ENCODE measurements at places on chromosomes 6 and 20. TPM values are rescaled to one million over a fixed set of nuclear protein-coding genes. Genes with fewer than 3 reads are reported as not detected.

Gene WDR27
- total RNA-seq = 9.0 TPM

Gene PTPRT
- not detected for total RNA-seq

Gene MAFB
- total RNA-seq = 0.28 TPM

Gene EYA2
- total RNA-seq = 2.6 TPM

Gene SAMD5
- total RNA-seq = 0.70 TPM

Gene SLC39A7
- total RNA-seq = 109 TPM

Gene NXT1
- total RNA-seq = 58.6 TPM

Gene CCN5
- total RNA-seq = 34.3 TPM

Gene ZBTB12
- total RNA-seq = 3.9 TPM

Gene LTA
- 0.10 TPM for total RNA-seq

Gene KCNS1
- total RNA-seq = not detected

Gene ZC3H12D
- total RNA-seq = 0.21 TPM

Gene LAMA4
- 1.9 TPM for total RNA-seq

Gene DEFB128
- total RNA-seq = not detected

Gene NKX2-2
- total RNA-seq = not detected

Gene BANF2
- not detected for total RNA-seq

Gene SIGLEC1
- total RNA-seq = 0.02 TPM

Gene ZSCAN31
- total RNA-seq = 1.2 TPM

Gene MTG2
- 27.8 TPM for total RNA-seq

Gene CRISP3
- total RNA-seq = not detected

Gene SNAI1
- total RNA-seq = 7.4 TPM

Gene OPRM1
- not detected for total RNA-seq

Gene CD109
- total RNA-seq = 81.2 TPM

Gene PBX2
- total RNA-seq = 13.5 TPM

Gene ADIG
- total RNA-seq = not detected

Gene WFDC5
- total RNA-seq = not detected

Gene BTN1A1
- not detected for total RNA-seq

Gene DDO
- 0.09 TPM for total RNA-seq

Gene ARMH2
- not detected for total RNA-seq

Gene EDN3
- 2.7 TPM for total RNA-seq

Gene CAP2
- 11.1 TPM for total RNA-seq

Gene LIN28B
- total RNA-seq = 1.3 TPM

Gene SPATA2
- total RNA-seq = 8.9 TPM

Gene PSORS1C1
- total RNA-seq = 6.2 TPM

Gene NRN1
- 0.95 TPM for total RNA-seq

Gene REM1
- total RNA-seq = 0.47 TPM

Gene RPS18
- total RNA-seq = 2,159 TPM

Gene RBPJL
- total RNA-seq = not detected

Gene SLC17A2
- not detected for total RNA-seq

Gene EGFL8
- 1.2 TPM for total RNA-seq

Gene CCN6
- not detected for total RNA-seq

Gene NRSN1
- not detected for total RNA-seq

Gene BHLHE23
- not detected for total RNA-seq

Gene CDC40
- 10.7 TPM for total RNA-seq

Gene ALDH5A1
- total RNA-seq = 6.7 TPM

Gene METTL24
- total RNA-seq = not detected

Gene C6orf58
- total RNA-seq = 0.09 TPM

Gene RBBP9
- 15.0 TPM for total RNA-seq

Gene WASF1
- total RNA-seq = 11.9 TPM

Gene TRIM10
- total RNA-seq = not detected

Gene PRL
- not detected for total RNA-seq

Gene PRPH2
- total RNA-seq = not detected

Data from A549 treated with dexamethasone at 1 μM for 4 hours (cell line).